ENCODE measurements at places on chromosomes 6 and 20.

GRCh38 chr6:124947971-124948451 is 14.2 kb upstream of the RNF217 start:
- DNase-seq, result no peak

- no peak for DNase-seq
Measured at GRCh38 chr6:101607111-101607690, 213.7 kb downstream of the GRIK2 start.

- no peak for DNase-seq
Measured at GRCh38 chr20:2750491-2751251, 49.8 kb downstream of the CPXM1 start.

- no peak for DNase-seq
Measured at GRCh38 chr6:434051-434705, 42.6 kb downstream of the IRF4 start.

DNA sequence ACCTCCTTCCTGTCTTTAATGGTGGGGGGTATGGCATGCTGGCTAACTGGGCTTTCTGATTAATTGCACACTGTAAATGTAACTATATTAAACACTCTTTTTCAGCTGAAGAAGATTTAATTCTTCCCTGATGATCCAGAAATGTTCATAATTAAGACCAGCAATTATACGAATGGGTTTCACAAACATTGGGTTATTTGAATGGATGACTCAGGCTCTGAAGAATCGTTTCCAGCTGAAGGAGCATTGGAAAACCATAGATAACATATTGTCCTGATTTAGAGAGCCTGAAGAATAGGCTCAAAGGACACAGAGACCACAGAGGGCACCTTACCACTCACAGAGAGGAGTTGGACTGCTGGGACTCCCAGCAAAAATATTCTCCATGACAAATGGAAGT is 130.7 kb upstream of the SSTR4 start:
- no peak for DNase-seq

- no peak for DNase-seq
Measured at GRCh38 chr6:10521104-10521808, at the start of gene GCNT2. TSS of gene GCNT2 (plus strand) at chr6:10521351. CDS start at chr6:10528912, 7,561 bp downstream.

DNA sequence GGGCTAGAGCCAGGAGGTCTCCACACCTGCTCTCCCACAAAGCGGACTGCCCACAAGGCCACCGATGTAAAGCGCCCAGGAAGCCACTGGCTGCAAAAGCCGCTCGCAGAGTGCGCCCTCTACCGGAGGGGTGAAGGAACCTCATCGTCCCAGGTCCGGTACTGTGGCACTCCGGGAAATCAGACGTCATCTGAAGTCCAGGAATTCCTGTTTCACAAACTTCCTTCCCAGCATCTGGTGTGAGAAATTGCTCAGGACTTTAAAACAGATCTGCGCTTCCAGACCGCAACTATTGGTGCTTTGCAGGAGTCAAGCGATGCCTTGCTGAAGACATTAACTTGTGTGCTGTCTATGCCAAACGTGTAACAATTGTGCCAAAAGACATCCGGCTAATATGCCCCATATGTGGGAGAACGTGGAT is 115.1 kb upstream of the ARID1B start:
- no peak for DNase-seq

DNA sequence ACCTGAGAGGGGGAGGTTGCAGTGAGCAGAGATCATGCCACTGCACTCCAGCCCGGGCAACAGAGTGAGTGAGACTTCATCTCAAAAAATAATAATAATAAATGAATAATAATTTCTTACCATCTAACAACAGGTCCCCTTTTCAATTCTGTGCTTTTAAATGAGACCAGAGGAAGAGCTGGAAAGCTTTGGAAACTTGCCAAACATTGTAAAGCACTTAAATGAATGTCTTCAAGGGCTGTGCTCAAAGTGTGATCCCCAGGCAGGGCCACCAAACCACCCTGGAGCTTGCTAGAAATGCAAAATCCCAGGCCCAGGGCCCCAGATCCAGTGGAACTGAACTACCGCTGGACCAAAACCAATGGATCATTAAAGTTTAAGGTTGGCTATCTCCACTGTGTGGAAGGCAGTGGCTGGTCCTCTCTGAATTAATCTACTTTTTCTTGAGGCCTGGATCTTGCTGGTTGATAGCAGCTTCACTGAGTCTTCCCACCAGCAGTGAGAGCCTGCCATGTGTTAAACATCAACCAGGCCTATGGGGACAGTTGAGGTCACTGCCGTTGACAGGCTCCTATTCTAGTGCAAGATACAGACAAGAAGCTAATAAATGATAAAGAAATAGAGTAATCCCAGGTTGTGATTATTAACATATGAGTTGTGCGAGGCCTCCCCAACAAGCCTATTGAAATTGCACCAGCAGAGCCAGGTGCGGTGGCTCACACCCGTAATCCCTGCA is 23.7 kb upstream of the TFAP2C start:
- no peak for DNase-seq

- DNase-seq, result no peak
Measured at GRCh38 chr20:20531283-20531682, 163.4 kb downstream of the INSM1 start.

DNA sequence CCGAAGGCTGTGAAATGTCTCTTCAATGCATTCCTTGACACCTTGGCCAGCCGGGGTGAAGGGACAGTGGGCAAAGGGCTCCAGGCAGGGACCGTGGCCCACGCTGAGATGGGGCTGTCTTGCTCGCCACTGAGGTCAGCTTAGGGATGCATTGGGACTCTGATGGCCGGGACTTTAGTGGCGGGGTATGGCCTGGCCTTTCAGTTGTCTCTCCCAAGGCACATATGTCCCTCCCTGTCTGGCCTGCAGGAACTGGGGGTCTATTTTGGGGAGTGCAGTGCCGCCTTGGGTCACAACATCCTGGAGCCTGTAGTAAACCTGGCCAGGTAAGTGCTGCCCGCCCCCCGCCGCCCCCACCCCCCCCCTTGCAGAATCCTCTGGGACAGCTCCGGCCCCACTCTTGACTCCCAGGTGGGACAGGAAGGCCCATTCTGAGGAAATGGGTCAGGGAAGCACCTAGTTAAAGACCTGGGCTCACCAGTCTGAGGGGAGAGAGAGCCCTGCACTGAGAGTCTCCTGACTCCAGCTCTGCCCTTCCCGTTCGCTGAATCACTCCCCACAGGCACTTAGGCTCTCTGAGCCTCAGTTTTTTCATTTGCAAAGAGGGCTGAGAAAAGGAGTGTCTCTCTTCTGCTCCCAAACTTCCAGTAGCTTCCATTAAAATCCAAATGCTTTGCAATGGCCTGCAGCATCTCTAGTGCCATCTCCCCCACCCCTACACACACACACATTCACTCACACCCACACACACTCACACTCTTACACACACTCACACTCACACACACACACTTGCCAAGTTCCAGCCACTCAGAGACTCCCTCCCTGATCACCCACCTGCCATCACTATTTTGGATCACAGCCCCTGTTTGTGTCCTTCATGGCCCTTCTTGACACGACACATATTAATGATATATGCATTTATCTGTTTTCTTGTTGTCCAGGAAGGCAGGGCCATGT is 33.1 kb downstream of the RAB44 start:
- DNase-seq, result no peak

- DNase-seq, result no peak
Measured at GRCh38 chr6:16391451-16391912, 153.1 kb downstream of the GMPR start.

DNA sequence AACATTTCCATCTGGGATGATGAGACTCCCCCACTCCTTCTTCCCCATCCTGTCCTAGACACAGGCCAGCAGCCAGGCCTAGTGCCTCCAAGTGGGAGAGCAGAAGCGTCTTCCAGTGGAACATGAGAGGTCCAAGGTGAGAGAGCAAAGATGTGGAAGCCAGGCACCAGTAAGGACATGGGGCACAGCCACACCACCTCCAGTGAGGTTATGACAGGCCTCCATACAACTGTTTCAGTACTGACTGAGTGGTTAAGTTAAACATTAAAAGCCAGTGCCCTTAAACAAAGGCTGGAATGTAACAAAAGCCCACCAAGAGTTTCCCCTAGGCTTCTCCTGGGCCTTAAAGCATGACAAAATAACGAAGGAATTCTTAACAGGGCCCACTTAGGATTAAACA is 5.3 kb downstream of the ZBTB24 start:
- DNase-seq, result no peak

DNA sequence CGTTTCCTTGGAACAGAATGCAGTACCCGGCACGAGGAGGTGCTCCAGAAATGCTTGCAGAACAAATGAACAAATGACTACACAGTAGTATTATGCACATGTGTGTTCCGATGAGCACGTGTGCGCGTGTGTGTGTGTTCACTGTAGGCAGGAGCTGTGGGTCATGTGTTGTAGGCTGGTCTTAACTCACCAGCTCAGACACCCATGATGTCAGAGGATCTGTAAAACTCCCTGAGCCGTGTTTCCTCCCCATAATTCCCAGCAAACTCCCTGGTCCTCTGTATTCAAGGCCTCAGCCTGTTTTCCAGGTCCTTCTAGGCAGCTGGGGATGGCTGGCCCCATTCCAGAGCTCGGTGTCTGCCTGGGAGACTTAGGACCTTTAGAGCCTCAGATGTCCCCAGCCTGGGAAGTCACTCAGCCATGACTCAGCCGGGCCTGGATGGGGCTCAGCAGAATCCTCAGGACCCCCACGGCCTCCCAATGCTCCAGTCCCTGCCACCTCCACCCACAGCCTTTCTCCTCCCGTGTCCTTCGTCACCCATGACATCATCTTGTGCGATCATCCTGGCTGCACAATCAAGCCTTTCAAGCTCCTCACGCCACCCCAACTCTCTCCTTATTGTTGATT is 475.0 kb upstream of the SULF2 start:
- no peak for DNase-seq

GRCh38 chr6:84597238-84597875 is 167.0 kb downstream of the TBX18 start:
- DNase-seq, result no peak

DNA sequence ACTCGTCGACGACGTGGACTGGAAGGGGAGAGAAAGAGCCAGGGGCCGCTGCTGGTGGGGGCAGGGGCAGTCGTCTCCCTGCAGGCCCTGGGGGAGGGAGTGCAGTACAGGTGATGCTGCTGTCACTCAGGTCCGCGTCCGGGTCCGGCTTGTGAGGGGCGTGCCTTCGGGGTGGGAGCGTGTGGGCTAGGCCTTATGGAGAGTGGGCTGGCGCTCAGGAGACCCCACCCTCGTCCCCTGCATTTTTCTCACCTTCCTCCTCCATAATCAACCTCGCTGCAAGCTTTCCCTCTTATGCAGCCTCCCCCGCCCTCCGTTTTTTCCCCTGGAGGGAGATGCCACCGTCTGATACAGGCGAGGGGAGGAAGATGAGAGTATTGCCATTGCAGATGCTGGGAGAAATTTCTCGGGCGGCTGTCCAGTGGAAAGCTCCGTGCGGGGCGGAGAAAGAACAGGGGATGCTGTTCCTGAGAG is 632 bp downstream of the PCMT1 start:
- DNase-seq, result peak; percentile 68

- no peak for DNase-seq
Measured at GRCh38 chr6:53432318-53433161, 83.8 kb upstream of the ELOVL5 start.

GRCh38 chr6:42255050-42255449 is 37.4 kb upstream of the MRPS10 start:
- DNase-seq, result no peak

DNA sequence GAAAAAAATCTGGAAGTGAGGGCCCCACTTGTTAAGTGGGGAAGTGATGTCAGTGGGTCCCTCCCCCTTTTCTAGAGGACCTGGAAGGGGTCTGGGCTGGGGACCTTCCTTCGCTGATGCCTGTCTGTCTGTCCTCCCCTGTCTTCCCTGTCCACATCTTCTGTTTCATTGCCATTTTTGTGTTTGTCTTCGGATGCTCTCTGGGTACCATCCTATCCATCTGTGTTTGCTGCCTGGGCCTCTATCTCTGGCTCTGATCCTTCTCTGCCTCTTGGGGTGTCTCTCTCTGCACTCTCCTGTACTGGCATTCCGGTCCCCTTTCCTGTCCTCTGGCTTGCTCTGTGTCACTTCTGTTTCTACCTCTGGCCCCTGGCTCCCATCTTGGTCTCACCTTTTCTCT is 2.3 kb downstream of the TMEM151B start:
- DNase-seq, result no peak

DNA sequence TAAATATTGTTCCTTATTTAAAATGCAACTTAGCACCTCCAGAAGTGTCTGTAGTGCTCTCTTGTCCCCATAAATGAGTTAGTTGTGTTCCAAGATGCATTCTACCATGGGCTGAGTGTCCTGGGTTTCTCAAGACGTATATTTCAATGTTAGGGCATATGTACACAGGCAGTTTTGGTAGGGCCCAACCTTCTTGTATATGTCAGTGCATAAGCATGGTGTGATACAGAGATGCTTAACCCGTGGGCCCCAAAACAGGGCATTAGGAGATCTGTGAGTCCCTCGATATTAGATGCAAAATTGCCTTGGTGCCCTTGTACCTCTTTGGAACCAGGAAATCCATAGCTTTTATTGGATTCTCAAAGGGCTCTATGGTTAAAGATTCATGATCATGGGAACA is 91.5 kb upstream of the HIVEP1 start:
- no peak for DNase-seq

DNA sequence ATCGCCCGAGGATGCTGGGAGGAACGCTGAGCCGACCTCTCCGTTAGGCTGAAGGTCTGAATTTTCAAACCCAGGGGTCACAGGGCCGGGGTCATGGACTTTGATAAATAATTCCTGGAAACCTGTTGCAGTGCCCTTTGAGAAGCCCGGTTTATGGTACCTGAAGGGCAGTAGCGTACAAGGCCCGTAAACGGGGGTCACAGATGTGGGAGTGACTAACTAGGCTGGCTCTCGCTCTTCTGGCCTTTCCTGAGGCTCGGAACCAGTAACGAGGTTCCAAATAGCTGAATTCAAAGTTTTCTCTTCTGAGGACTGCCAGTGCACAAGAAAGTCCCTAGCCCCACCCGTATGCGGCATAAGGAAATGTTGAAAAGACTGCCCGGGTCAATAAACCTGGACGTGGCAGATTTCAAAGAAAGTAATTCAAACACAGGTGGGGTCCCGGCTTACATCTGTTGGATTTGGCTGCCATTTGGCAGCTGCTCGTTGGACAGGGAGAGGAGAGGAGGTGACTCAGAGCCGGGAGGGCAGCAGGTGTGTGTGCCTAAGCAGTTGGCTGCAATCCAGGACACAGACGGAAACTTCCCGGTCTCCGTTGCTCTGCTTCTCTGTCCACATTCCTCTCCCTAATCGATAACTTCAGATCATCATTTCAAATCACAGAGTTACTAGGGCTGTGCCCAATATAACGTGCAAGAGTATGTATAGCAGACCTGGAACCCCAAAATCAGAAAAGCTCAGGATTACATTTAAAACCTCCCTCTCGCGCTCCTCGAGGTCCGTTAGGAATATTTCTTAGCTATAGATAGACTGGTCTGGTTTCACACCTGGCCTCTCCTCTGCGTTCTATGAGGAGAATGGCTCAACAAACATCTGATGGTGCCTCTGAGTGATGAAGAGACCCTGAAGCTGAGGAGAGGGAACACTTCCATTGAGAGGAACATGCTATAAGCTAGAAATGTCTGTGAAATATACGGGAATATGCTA is 765 bp upstream of the GMDS start:
- no peak for DNase-seq
